ENCODE measurements at places on chromosomes 1 and 21.

- peak; percentile 48 for DNase-seq
Observed at GRCh38 chr1:36223381-36223995, 755 bp upstream of the THRAP3 start.

- peak; percentile 60 for DNase-seq
Observed at GRCh38 chr1:24586970-24587820, 31.3 kb downstream of the NCMAP start.

DNA sequence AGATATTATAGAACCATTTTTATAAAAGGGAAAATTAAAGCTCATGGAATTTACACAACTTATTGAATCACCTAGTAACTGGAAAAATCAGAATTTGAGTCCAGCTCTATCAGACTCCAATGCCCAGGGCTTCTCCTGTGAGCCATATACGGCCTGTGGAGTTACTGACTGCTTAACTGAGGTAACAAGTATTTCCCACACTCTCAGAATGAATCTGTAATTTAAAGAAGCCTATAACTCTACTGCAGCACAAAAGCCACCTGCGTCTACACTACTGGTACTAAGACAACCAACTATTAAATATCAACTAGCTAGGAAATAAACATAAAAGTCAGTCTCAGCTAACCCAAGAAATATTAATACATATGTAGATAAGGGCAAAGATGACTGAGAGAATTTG is 29.4 kb downstream of the SMYD3 start:
- DNase-seq, result no peak

GRCh38 chr1:206796116-206796515 is 23.8 kb upstream of the IL10 start:
- no peak for DNase-seq

DNA sequence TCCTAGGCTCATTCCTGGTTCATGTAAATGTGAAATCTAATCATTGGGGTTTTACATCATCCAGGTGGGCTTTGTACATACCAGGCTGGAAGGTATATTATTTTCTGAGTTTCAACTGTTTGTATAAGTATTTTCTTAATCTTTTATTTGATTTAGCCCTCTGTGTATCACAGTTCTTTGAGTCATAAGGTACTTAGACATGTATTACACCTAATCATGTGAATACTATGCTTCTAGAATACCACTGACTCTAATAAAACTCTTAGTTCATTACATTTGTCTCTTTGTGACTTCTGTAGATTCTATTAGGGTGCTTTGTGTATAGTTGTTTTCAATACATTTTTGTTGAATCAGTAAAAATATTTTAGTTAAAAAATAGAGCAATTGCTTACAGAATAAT is 92.8 kb downstream of the ZFYVE9 start:
- DNase-seq, result no peak

DNA sequence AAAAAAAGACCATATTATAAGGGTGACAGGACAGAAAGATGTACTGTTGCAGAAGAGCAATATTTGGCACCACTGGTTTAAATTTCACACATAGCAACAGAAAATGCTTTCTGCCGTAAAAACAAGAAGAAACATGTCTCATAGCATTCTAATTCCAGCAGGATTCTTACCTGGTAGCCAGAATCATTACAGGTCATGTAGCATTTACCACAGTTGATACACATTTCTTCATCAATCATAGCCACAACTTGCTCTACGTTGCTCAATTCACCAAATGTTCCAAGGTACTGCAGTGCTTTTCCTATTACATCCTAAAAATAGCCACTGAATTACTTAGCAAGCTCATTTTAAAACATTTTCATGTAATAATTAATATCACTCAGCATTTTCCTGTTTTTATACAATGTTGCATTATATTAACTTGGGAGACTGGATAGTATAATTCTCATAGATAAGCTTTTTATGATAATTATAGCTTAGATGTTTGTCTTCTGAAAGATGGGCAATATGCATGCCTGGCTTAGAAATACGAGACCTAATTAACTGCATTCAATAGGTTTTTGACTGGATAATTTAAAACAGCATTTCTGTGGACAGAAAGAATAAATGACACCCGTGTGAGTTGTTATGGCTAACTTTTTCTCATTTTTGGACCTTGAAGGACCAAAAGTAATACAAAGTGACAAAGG is 360.7 kb downstream of the PTBP2 start:
- DNase-seq, result no peak

DNA sequence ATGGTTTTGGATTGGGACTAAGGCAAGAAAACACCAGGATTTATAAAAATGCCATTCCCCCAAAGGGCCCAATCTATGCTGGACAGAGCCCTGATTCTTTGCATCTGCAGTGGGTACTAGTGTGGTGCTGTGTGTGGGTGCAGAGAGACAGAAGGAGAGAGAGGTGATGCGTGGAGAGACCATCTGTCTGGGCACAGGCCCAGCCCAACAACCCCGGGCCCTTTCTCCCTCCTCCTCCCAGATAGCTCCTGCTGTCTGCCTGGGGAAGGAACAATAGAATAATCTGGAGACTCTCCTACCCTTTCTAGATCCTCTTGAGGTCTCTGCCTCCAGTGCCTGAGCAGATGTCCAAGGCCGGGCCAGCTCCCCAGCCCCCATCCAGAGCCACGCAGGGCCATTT is 15.1 kb downstream of the KIAA1614 start:
- peak; percentile 77 for DNase-seq

DNA sequence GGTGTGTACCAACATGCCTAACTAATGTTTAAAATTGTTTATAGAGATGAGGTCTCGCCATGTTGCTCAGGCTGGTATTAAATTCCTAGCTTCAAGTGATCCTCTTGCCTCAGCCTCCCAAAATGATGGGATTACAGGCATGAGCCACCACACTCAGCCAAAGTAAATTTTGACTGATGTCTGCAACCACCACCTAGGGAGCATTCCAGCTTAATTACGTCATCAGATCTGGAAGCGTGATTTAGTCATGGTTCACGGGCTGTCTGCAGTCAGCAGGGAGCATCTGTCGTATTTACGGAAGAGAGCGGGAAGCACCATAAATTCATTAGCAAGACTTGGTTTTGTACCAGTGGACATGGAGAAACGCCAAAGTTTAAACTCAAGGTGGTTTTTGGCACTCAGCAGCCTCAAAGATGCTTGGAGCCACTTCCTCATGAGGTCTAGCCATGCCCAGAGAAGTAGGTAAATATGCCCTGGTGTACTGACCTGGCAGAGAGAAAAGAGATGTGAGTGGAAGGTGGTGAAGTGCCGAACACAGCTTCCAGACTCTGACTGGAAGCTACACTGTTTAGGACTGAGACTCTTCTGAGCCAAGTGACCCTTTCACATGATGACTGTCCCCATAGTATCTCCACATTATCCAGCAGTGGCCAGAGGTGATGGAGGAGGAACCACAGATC is 60.8 kb upstream of the SLC35F3 start:
- no peak for DNase-seq

DNA sequence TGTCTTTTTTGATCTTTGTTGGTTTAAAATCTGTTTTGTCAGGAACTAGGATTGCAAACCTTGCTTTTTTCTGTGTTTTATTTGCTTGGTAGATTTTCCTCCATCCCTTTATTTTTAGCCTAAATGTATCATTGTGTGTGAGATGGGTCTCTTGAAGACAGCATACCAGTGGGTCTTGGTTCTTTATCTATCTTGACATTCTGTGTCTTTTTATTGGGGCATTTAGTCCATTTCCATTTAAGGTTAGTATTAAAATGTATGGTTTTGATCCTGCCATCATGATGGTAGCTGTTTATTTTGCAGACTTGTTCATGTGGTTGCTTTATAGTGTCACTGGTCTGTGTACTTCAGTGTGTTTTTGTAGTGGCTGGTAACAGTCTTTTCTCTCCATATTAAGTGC is 14.1 kb downstream of the ZNF678 start:
- no peak for DNase-seq

GRCh38 chr1:151995774-151996173 is 2.1 kb upstream of the S100A10 start:
- DNase-seq, result no peak

DNA sequence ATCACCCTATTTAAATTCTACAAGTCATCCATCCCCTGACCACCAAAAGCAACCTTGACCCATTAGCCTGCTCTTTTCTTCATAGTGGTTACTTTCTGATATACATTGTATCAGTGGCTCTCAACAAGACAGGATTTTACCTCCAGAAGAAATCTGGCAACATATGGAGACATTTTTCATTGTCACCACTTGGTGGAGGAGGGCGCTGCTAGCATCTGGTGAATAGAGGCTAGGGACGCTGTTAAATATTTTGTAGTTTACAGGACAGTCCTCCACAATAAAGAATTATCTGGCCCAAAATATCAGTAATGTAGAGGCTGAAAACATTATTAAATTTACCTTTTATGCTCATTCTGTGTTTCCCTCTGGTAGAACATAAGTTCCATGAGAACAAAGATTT is 6.1 kb downstream of the HSPA13 start:
- no peak for DNase-seq

DNA sequence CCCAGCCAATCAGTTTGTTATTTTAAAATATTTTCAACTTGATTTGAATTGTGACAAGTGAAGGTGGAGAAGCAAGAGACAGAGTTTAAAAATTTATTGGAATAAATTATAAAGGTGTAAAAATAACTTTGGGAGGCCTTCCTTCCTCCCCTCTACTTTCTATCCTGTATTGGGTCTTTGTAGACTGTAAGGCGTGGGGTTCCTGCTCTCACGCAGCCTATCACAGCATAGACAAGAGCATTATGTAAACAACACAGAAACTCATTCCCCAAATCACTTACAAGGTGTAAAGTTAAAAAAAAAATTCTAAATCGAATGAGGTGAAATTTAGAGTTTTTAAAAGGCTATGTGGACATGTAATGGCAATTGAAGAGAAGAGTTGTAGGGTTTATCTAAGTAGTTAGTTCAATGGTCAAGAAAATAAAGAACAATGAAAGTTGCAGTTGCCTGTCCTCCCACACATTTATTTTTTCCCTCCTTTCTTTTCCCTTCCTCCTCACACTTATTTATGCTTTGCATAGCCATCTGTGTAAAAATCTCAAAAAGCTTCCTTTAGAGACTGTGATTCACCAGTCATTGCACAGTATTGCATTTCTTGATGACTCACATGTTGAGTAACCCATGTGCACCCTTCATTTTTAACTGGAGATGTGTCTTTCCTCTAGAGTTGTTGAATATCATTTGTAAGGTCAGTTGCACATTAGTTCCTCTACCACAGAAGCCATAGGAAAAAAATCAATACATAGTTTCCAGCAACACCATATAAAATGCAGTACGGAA is 242.2 kb downstream of the PTPRC start:
- DNase-seq, result no peak

GRCh38 chr1:119806489-119806888 is 4.8 kb downstream of the REG4 start:
- DNase-seq, result no peak

- peak; percentile 66 for DNase-seq
Observed at GRCh38 chr1:54070171-54070837, 16.9 kb downstream of the TCEANC2 start.

All from globus pallidus (tissue), 1 donor.